ENCODE measurements at places on chromosomes 3 and 15.
A peak's percentile ranks its signal among the peaks of the same experiment; 100 is the strongest.

- DNase-seq, result no peak
These were observed 47.7 kb upstream of the RASGRP1 start for GRCh38 chr15:38612159-38612863.

DNA sequence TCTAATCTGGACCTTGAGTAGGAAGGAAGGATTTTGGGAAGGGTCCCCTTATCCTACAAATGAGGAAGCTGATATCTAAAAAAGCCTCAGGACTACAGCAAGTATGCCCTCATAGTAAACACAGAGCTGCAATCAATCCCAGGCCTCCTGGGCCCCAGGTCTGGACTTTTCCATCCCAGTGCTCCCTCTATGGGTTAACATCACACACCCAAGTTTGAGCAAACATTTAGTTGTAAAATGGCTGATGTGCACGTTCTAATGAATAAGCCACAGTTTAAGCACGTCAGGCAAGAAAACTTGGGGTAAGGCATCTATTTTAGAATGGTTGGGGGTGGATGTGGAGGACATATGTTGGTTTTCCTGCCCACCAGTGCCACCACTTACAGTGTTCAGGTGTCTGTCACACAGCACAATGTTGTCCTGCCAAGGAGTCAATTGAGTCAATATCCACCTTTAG, 44.3 kb upstream of the UBE2E1 start:
- DNase-seq, result peak; percentile 39

GRCh38 chr3:150300388-150300787, 107.7 kb upstream of the TSC22D2 start:
- no peak for DNase-seq

DNA sequence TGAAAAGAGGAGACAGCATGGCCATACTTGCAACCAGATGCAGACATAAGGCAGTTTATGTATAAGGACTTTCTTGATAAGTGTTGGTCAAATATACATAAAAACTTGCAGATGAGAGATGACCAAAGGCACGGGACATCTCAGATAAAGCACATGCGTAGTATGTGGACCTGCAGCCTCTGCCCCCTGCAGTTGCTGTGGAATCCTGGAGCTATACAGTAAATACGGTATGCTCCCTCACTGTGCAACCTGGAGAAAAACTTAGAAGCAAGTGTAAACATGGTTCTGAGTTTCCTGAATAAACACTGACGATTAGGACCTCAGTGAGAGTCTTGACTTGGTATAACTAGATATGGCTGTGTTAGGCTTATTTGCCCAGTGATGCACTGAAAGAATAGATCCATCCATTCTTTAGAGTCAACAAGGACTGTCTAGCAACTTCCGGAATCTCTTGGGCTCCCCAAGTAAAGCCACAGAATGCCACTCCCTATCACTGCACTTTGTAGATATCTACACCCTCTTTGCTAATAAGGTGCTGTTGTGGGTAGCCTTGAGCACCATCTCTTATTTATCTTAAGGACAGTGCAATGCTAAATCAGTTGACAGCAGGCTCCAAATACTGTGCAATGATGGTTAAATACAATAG, 40.2 kb downstream of the GJD2 start:
- DNase-seq, result no peak

DNA sequence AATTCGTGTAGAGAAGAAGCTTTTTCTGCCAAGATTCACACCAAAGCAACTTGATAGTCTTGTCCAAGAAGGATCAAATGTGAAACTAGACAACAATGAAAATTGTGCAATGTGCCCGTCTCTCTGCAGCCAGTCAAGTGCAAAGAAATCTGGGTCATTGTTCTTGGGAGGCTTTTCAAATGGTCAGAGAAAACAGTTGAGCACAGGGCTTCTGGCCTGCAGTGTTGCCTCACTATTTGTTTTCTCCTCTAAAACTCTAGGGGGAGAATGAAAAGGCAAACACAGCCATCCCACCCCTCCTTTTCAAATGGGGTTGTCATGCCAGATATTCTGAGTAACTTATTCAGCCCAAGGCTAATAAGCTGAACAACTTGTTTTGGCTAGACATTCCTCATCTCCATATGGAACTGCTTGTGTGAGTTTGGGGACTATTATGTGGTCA, 417.6 kb upstream of the CDIN1 start:
- no peak for DNase-seq

GRCh38 chr3:11606090-11606784, 37.5 kb downstream of the VGLL4 start:
- DNase-seq, result no peak

- DNase-seq, result no peak
These were observed 172.1 kb downstream of the APBA2 start for GRCh38 chr15:29057856-29058255.

GRCh38 chr15:49279521-49280456, 109.7 kb downstream of the GALK2 start:
- no peak for DNase-seq

GRCh38 chr3:50320853-50321335, 1.7 kb downstream of the HYAL2 start:
- peak; percentile 69 for DNase-seq

GRCh38 chr3:113747283-113748046, 630 bp downstream of the ATP6V1A start:
- peak; percentile 54 for DNase-seq

- DNase-seq, result peak; percentile 6
These were observed 40.8 kb upstream of the PRR23E start for GRCh38 chr3:127151992-127152650.

DNA sequence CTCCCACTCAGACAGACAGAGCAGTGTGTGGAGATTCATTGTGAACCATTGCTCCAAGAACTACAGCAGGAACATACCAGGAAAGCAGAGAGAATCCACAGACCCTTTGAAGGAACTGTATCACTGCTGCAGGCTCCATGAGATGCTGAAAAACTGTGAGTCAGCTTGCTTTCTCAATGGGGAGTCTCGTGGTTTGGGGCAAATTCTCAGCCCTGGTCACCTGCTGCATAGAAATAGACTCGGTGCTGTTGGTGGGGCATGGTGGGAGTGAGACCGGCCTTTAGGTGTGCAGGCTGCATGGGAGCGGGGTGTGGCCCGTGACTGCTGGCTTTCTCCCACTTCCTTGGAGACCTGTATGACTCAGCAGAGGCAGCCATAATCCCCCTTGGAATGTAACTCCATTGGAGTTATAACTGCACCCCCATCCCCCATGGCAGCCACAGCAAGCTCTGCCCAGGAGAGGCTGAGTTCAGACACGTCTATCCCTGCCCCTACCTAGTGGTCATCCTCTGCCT, 35.6 kb downstream of the ALCAM start:
- peak; percentile 1 for DNase-seq

DNA sequence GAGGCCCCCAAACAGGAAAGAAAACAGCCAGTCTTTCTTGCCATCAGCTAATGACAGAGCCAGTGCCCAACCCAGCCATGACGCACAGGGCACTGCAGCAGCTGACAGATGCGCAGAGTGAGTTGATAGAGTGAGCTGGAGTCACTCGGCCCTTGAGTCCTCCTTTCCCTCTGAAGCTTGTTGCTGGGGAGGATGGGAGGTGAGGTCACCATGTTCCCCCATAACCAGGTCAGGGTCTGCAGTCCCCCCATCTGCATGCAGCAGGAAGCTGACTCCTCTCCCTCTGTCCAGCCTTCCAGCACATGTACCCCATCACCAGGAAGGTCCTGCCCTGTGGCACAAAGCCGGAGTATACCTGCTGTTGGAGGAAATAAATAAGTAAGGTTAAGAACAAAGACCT, 174.6 kb downstream of the ABHD5 start:
- no peak for DNase-seq

DNA sequence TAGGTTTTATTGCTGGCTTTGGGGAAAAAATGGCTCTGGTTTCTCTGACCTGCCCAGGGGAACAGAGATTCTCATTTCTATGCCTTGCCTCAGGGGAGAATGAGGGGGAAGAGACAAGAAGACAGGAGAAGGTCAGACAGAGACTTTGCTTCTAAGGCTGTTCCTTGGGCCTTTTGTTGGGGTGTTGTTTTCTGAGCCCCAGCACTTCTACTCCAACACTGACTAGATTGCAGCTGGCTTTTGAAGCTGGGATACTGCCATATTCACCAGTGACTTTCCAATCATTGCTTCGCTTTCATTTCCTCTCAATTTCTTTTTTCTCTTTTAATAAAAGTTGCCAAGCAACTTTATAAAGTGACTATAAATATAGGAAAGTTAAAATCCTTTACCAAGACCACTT, 143.2 kb upstream of the ARHGEF26 start:
- no peak for DNase-seq

GRCh38 chr3:14716591-14716990, 41.6 kb downstream of the C3orf20 start:
- DNase-seq, result no peak

- DNase-seq, result no peak
These were observed 27.2 kb upstream of the EDEM1 start for GRCh38 chr3:5160321-5160720.

GRCh38 chr15:63436341-63436740, 54.7 kb upstream of the CA12 start:
- no peak for DNase-seq

GRCh38 chr3:89571707-89572106, 464.3 kb downstream of the EPHA3 start:
- DNase-seq, result no peak

GRCh38 chr15:43449981-43450380, 43.0 kb downstream of the TP53BP1 start:
- DNase-seq, result no peak

GRCh38 chr3:143220741-143221140, 101.2 kb downstream of the CHST2 start:
- no peak for DNase-seq

GRCh38 chr15:28122038-28122949, 23.2 kb upstream of the OCA2 start:
- no peak for DNase-seq

GRCh38 chr3:179622023-179622422, 17.4 kb downstream of the NDUFB5 start:
- DNase-seq, result no peak

GRCh38 chr3:3778641-3779270, 20.5 kb upstream of the LRRN1 start:
- no peak for DNase-seq

- peak; percentile 44 for DNase-seq
These were observed 124.1 kb upstream of the RASGRP1 start for GRCh38 chr15:38688761-38689160.

DNA sequence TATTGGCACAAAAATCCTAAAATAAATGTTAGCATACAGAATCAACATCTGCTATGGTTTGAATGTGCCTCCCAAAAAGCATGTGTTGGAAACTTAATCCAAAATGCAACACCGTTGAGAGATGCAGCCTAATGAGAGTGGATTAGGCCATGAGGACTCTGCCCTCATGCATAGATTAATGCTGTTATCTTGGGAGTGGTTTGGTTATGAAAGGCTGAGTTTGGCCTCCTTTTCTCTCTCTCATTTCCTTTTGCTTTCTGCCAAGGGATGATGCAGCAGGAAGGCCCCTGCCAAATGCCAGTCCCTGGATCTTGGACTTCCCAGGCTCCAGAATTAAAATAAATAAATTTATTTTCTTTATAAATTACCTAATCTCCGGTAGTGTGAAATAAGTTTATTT, 49.4 kb downstream of the SYNM start:
- no peak for DNase-seq

DNA sequence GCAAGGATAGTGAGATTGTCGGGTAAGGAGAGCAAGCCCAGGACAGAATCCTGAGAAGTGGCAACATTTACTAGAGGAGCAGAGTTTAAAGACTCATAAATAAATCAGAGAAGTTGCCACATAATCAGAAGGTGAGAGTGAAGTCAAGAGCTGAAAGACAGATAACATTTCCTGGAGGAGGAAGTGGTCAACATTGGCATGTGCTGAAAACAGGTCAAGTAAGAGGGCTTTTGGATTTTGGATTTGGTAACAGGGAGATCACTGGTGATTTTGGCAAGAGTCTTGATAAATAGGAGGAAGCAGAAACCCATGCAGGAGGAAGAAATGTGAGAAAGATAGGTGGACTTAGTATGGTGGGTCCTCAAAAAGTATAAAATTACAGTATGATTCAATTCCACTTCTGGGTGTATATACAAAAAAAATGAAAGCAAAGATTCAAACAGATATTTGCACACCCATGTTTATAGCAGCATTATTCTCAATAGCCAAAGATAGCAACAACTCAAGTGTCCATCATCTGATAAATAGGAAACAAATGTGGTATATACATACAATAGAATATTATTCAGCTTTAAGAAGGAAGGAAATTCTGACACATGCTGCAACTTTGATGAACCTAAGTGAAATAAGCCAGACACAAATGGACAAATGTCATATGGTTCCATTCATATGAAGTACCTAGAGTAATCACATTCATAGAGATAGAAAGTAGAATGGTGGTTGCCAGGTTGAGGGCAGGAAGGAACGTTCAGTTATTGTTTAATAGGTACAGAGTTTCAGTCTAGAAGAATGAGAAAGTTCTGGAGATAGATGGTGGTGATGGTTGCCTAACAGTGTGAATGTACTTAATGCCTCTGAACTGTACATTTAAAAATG, 27.3 kb upstream of the MBNL1 start:
- no peak for DNase-seq

GRCh38 chr3:143471705-143472104, 352.1 kb downstream of the CHST2 start:
- DNase-seq, result no peak

GRCh38 chr3:118550556-118550955, 484.1 kb downstream of the IGSF11 start:
- DNase-seq, result no peak

GRCh38 chr3:5553203-5553602, 365.7 kb downstream of the EDEM1 start:
- DNase-seq, result no peak

DNA sequence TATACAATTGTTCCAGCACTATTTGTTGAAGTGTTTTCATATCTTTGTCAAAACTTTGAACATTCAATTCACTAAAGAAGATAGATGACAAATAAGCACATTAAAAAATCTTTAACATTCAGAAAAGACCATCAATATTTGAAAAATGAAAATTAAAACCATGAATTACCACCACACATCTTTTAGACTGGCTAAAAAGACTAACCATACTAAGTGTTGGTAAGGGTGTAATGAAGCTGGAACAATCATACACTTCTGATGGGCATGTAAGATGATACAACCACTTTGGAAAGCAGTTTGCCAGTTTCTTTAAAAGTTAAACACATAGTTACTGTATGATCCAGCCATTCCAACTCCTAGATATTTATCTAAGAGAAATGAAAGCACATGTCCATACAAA, 33.7 kb downstream of the LARP6 start:
- DNase-seq, result no peak

GRCh38 chr3:194532591-194532990, 45.8 kb upstream of the ATP13A3 start:
- DNase-seq, result no peak

- DNase-seq, result no peak
These were observed 140.6 kb upstream of the TBC1D5 start for GRCh38 chr3:17882981-17883380.

- DNase-seq, result peak; percentile 98
These were observed at the start of gene ALCAM for GRCh38 chr3:105366326-105367062. TSS of gene ALCAM (plus strand) at chr3:105366909.

DNA sequence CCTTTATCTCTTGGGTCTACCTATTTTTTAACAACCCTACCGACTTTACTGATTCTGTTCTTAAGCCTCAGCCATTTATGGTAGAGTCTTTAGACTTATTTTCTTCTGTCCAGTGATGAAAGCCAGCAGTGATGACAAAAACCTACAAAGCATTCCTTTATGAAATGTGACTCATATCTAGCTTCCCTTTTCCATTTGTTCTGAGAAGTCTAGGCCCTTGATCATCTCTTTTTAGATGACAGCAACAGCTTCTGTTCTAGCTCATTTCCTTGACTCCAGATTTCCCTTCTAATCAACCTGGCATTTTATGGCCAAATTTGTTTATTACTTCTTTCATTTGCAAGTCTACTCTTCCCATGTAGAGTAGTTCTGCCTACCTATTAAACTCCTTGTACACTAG, 36.1 kb downstream of the CFAP44 start:
- DNase-seq, result no peak

- DNase-seq, result no peak
These were observed 103.5 kb downstream of the TBC1D2B start for GRCh38 chr15:77974098-77974414.
